ENCODE measurements at places on chromosomes 2 and 18.

- no peak for DNase-seq
These were observed 193.7 kb downstream of the DNER start for GRCh38 chr2:229520691-229521096.

DNA sequence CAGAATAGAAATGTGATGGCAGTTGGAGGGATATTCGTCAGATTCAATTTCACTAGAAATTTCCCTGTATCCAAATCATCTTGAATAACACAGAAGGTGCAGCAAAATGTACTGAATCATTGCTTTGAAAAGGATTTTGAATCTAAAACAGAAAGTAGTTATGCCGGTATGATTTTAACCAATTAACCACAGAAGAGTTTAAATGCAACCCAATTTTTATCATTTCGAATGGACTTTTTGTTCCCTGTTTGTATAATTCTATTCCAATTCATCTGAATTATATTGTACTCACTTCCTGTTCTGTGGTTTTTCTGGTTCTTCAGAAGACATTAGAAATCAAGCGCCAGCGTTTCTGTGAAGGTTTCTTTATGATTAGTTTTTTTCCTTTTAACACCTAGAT, 190.4 kb downstream of the MYO3B start:
- no peak for DNase-seq

GRCh38 chr2:38068234-38068633, 7.7 kb downstream of the CYP1B1 start:
- no peak for DNase-seq

DNA sequence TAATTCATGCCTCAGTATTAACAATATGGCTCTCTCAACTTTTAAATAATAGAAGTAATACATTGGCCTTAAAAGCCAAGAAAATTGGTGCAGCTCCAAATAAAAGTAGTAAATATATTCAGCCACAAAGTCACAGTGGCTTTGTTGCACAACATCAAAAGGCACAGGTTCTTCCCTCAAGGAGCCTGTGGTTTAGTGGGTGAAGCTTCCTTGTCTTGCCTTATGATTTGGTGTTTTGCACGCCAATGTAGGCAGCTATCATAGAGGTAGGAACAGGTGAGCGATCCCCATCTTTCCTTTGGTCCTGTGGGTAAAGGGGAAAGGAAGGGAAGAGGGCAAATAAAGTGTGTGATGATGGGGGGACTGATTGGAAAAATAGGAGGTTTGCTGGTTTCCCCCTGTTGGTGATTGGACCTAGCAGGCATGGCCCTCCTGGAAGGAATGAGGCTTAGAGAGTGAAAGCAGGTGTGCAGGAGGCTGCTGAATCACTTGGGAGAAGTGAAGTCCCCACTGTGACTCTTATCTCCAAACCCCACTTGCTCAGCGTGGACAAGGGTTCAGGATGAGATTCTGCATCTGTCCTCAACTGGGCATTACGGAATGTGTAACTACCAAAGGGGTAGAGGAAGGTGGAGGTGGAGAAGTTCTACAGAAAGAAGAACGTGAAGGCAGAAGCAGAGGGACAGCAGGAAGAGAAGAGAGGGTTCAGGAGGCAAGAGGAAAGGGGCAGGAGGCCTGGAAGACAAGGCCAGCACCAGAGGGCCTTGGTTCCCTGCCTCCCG, 20.1 kb upstream of the TNP1 start:
- no peak for DNase-seq

GRCh38 chr18:39840406-39840805, 2114.6 kb upstream of the PIK3C3 start:
- no peak for DNase-seq

DNA sequence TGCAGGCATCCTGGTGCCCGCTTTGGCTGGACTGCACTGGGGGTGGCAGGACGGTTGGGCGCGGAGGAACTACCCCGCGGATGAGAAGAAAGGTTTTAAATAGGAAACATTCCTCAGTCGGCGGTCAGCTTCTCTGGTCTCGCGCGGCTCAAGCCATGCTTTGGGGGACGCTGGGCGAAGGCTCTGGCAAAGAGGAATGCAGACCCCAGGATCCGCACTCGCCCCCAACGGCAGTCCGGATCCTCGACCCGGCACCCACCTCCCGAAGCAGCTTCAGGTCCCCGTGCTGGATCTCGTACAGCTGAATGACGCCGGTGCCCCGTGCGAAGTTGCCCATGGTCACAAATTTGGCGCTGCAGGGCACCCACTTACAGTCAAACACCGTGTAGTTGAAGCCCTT, 686 bp upstream of the PNO1 start:
- no peak for DNase-seq

GRCh38 chr2:120445449-120446143, 99.7 kb downstream of the INHBB start:
- DNase-seq = no peak

DNA sequence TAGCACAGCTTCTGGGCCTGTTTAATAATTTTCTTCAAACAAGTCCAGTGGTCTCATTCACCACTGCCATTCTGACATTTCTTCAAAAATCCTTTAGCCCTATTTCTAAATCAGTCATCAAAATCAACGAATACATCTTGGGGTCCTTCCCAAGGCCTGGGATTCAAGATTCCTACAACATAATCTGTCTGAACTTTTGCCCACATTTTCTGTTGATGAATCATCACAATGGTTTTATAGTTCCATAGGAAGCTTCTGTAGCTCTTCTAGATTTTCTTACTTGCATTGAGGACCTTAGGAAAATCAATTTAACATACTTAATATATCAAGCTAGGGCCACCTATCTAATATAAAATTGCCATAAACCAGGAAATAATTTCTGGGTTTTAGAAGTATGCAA, 811.8 kb upstream of the ACVR2A start:
- no peak for DNase-seq

DNA sequence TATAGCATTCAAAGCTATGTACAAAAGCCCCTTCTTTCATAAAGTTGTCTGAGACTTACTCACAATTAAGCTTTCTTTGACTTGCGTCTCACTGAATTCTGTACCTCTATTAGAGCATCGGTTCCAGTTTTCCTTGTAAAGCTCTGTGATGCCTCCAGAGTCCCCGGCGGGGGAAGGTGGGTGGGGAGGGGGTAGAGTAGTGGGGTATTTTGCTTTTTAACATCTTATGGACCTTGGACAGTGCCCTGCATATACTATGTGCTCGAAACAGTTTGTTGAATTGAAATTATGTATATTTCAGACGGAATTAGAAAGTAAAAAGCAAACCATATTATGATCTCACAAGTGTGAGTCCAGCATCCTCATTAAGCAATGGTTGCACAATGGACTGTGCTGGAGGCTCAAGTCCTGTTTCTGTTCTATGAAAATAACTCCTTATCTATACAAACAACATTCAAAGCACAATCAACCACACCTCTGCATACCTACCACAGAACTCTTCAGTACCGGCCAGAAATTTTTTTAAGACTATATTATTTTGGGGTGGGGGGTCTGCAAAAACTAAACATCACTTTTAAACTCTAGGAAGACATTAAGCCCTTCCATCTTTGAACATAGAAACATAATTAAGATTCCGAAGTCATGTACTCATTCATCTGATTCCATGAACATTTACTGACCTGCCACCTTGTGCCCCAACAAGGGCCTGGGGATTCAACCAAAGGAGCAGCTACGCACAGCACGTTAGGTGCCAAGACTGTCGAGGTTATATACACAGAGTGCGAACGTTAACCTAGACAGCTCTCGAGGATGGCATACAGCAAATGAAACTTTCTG, 908 bp downstream of the STAT1 start:
- DNase-seq = no peak

GRCh38 chr18:12048827-12049175, 44.8 kb upstream of the ANKRD62 start:
- no peak for DNase-seq

DNA sequence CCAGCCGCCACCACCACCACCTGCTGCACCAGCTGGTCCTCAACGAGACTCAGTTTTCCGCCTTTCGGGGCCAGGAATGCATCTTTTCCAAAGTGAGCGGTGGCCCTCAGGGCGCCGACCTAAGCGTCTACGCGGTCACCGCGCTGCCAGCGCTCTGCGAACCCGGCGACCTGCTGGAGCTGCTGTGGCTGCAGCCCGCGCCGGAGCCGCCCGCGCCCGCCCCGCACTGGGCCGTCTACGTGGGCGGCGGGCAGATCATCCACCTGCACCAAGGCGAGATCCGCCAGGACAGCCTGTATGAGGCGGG, 1.6 kb downstream of the LRATD1 start:
- DNase-seq = no peak

DNA sequence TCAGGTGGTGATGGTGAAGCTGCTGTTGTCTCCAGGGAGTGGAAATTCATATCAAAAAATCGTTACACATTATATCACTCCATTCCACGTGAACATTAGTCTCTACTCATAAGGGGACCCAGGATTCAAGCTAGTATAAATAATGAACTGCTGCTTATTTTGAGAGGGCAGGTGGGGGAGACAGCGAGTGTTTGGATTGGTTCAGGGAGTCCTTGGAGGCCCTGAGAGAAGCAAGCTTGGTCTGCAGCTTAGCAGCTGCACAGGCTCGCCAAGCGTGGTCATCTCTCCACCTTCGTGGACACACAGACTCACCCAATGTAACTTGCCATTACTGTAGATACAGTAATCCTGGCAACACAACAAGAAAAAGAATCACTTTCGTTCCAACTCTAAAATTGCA, 177.6 kb downstream of the ZNF521 start:
- DNase-seq = no peak

DNA sequence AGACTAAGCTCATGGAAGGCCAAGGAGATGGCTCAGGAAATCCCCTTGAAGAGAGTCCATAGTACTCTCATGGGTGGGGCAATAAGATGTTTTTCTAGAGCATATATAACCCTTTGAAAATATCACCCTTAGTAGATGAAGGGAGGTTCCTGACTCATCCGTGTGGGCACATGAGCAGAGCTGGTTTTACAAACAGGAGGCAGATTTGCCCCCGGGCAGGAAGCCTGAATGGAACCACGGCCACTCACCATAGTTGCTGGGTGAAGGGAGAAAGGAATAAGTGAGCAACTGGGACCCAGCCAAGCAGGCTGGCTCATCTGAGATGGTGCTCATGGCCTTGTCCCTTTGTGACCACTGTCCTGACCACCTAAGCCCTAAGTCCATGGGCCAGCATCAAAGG, 29.0 kb upstream of the MAPRE3 start:
- DNase-seq = no peak

DNA sequence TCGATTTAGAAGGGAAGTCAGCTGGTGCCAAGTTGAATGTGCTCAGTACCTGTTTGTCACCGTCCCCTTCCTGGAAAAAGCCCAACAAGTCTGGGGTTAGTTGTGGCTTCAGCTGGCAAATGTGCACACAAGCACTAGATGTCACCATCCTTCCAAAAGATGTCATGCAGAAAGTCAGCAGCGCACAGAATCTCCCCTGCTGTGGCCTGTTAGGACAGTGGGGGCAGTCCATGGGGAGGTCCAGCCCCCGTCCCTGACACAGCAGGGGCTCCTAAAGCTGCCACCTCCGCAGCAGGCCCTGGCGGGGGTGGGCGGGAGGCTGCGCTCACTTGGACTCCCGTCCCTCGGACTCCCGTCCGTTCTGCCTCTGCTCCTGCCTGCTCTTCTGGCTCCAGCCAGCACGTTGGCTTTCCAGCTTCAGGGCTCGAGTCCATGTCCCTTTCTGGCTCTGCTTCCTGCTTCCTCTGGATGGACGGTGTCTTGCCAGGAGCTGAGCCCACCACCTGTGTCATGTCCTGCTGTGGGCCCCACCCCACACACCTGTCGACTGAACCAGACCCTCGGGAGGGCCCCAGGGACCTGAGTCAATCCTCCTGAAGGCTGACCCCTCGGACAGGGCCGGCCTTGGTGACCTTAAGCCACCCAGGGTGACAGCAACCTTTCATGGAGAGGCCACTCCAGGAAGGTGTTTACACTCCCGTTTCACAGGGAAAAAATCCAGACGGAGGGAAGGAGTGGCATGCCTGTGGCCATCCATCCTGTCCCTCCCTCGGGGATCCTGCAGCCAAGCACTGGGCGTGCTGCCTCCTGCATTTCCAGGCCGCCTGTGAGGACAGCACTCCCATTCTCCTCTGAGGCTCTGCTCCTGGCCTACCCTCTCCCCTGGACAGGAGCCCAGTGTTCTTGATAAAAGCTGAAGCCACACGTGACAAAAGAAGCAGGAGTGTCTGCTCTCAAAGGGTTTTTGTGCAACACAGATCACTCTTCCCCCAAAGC, 8.5 kb downstream of the RAB17 start:
- DNase-seq = no peak

DNA sequence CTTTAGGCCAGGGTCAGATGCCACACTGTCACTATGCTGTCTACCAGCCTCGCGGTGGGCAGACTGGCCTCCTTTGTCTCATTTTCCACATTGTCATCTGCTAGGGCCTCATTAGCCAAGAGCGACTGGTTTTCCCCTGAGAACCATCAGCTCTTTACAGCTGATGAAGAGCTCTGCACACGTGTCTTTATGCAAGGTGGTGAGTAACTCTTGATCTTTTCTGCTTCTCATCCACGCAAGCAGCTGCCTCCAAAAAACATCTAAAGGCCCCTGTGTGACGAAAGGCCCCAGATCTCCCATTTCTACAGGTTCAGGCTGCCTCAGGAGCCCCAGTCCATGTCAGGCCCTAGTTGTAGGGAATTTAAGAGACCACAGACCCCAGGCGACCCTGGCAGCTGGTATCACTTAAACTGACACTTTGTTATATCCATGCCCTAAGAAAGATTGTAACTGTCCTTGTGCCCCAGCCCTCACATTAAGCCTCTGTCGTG, 52.9 kb downstream of the DPYSL5 start:
- DNase-seq = no peak

- no peak for DNase-seq
These were observed 4.9 kb downstream of the KDM3A start for GRCh38 chr2:86446060-86446459.

- DNase-seq = no peak
These were observed 87.9 kb upstream of the COL5A2 start for GRCh38 chr2:189267491-189267890.

- no peak for DNase-seq
These were observed 250.3 kb downstream of the ANAPC1 start for GRCh38 chr2:111633643-111634042.

GRCh38 chr18:36688020-36688965, 140.5 kb downstream of the TPGS2 start:
- no peak for DNase-seq

GRCh38 chr18:567122-567521, 13.1 kb upstream of the CETN1 start:
- no peak for DNase-seq

DNA sequence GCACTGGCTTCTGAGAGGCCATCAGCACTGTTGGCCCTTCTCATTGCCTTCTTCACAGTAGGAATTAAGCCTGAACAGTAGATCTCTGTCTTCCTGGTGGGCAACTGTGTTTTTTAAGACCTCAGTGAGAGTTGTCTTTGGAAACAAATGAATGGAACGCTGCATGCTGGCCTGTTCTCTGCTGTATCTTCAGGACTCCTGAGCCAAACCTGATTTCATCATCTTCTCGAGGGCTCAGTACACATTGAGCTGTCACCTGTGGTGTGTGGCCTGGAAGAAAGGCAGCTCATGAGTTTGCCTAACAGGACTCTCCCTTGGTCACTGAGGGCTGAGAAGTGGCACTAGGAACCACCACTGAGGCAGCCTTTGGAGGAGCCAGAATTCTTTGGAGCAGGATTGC, 39.7 kb downstream of the SH3RF3 start:
- DNase-seq = no peak

GRCh38 chr18:24930478-24930877, 421.5 kb downstream of the ZNF521 start:
- DNase-seq = no peak

- DNase-seq = no peak
These were observed 250.8 kb upstream of the CTAGE1 start for GRCh38 chr18:22668496-22668895.

- no peak for DNase-seq
These were observed 237.8 kb upstream of the RAB6C start for GRCh38 chr2:129741623-129742022.

All from cortex of kidney (tissue), 1 donor.